NCI-H1436 treated with DMSO at 0.1 percent for 48 hours (cell line): ENCODE measurements at places on chromosomes 12 and 14.

- DNase-seq: no peak
Observed at GRCh38 chr12:51792417-51792816, 56.1 kb downstream of the FIGNL2 start.

DNA sequence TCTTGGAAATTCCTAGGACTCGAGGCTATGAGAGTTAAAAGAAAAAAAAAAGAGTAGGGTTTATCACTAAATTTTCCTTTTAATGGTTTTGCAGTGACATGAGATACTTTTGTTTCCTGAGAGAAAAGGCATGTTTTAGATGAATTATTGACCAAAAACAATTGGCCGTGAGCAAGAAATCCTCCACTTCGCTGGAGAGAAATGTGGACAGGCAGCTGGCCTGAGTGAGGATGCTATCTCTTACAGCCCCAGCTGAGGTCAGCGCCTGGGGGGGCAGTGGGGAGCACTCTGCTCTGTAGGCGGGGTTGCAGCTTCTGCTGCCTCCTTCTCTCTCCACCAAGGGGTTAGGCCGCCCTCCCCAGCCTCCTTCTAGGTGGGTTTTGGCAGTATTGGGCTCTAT is 54.7 kb downstream of the PRIMA1 start:
- DNase-seq: no peak

- no peak for DNase-seq
Observed at GRCh38 chr12:95257541-95257940, 39.9 kb downstream of the VEZT start.

GRCh38 chr12:6212086-6212485 is 11.9 kb downstream of the CD9 start:
- DNase-seq: no peak

GRCh38 chr12:121947981-121948380 is 29.6 kb downstream of the CFAP251 start:
- no peak for DNase-seq

GRCh38 chr14:52553002-52553670 is 500 bp downstream of the GPR137C start:
- no peak for DNase-seq

DNA sequence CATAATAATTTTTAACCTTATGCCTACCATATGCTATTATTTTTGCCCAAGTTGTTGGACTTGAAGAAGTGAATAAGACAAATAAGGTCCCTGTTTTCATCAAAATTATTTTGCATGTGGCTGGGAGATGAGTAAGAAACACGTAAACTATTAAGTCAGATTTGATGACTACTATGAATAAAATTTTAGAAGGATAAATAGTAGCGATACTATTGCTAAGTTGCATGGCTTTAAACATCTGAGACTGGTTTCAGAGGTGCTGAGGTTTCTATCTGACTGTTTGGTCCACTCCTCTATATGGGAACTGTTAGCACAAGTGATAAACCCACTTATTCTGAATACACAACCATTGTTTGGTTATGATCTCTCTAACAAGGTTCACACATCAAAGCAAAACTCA is 674.3 kb upstream of the MDGA2 start:
- DNase-seq: no peak

- DNase-seq: no peak
Observed at GRCh38 chr12:65725376-65725775, 98.9 kb upstream of the HMGA2 start.

- DNase-seq: no peak
Observed at GRCh38 chr14:26527095-26527494, 70.7 kb downstream of the NOVA1 start.

DNA sequence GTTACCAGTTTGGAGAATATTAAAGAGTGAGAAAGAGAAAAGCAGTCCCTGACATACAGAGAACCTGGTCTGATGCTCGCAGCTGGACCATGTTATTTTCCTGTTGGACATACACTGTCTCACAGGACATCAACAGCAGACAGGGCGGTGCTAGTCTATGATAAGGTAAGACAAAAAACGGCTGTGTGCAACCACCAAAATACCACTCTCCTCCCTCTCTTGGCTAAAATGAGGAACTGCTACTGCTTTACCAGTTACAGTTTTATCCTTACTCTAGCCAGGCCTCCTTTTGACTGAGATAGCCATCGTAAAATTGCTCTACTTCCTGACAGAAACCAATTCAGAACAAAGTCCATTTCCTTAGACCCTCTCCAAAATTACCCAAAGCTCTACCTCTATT is 47.0 kb upstream of the ERGIC2 start:
- no peak for DNase-seq

GRCh38 chr12:87020071-87020470 is 763.9 kb upstream of the MGAT4C start:
- DNase-seq: no peak

GRCh38 chr12:66500841-66501240 is 178.0 kb downstream of the GRIP1 start:
- no peak for DNase-seq

GRCh38 chr14:102479107-102479506 is 30.5 kb downstream of the ANKRD9 start:
- DNase-seq: no peak

DNA sequence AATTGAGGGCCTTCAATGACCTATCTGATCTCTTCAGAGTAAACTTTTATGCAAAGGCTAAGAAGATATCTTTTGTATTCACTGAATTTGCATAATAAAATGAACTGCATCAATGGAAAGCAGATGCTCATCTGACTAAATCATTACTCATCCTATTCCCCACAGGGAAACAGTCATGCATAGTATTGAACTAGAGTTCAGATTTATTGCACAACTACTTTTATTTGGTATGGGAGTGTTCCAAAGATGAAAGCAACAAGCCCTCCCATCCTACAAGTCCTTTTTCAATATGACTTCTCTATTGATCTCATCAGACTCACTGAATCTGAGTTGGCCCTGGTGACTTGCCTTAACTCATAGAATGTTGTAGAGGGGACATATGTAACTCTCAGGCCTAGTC is 159.8 kb downstream of the KITLG start:
- no peak for DNase-seq

GRCh38 chr12:50934371-50934851 is 17.9 kb upstream of the HIGD1C start:
- no peak for DNase-seq

- DNase-seq: no peak
Observed at GRCh38 chr12:4353785-4354208, 25.7 kb downstream of the FGF23 start.

GRCh38 chr14:28761438-28762291 is 4.9 kb upstream of the FOXG1 start:
- no peak for DNase-seq

GRCh38 chr14:74732387-74732786 is 19.4 kb downstream of the FCF1 start:
- DNase-seq: no peak

DNA sequence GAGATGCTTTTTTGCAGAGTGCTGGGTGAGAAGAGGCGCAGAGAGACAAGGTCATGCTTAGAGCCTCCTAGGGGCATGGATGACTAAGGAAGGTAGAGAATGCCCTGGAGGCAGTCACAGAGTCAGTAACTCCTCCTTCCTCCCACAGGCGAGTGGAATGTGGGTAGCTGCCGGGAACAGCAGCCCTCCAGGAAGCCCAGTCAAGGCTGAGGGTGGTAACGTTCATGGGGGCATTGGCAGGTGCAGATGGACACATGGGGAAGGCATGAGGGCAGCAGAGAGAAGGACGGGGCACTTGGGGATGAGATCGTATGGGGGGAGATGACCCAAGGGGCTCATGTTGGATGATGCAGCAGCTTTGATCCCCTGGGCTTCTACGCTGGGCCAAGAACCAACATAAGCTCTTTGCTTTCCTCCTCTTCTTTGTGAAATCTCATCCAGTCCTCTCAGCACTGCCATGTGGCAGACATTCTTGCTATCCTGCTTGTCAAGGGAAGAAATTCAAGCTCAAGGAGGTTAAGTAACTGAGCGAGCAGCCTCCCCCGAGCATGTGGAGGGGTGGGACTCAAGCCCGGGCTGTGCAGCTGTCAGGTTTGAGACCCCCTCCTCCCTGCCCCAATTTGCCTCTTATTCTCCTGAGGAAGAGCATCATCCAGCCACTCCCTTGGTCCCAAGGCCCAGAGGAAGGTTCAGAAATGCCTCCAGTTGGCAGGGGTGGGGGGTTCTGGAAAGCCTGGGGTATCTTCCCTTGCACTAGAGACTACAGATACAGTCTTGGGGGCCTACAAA is 187.9 kb downstream of the PIWIL1 start:
- no peak for DNase-seq

DNA sequence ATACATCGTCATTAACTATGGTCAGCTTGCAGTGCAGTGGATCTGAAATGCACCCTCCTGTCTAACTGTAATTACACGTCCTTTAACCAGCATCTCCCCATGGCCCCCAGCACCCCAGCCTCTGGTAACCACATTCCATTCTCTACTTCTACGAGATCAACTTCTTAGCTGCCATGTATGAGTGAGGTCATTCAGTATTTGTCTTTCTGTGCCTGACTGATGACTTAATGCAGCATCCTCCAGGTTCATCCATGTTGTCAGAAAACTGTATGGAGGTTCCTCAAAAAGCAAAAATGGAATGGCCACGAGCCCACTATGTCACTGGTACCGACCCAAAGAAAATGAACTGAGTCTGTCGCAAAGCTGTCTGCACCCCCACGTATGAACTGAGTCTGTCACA is 107.3 kb downstream of the RIMBP2 start:
- DNase-seq: no peak

DNA sequence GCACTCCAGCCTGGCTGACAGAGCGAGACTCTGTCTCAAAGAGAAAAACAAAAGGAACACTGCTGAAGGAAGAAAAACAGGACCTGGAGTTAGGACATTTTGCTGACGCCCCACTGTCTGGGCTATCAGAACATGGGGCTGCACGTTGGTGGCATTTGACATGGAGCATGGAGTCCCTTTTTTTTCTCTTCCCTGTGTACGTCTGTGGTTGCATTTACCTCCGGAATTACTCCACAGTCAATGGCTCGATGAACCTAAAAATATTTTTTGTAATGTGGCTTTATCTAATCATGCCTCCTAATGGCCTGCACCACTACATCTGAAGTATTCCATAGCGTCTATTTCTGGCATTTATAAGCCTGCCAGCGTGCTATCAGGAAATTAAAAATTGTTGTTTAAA is 30.7 kb downstream of the TESC start:
- DNase-seq: no peak

DNA sequence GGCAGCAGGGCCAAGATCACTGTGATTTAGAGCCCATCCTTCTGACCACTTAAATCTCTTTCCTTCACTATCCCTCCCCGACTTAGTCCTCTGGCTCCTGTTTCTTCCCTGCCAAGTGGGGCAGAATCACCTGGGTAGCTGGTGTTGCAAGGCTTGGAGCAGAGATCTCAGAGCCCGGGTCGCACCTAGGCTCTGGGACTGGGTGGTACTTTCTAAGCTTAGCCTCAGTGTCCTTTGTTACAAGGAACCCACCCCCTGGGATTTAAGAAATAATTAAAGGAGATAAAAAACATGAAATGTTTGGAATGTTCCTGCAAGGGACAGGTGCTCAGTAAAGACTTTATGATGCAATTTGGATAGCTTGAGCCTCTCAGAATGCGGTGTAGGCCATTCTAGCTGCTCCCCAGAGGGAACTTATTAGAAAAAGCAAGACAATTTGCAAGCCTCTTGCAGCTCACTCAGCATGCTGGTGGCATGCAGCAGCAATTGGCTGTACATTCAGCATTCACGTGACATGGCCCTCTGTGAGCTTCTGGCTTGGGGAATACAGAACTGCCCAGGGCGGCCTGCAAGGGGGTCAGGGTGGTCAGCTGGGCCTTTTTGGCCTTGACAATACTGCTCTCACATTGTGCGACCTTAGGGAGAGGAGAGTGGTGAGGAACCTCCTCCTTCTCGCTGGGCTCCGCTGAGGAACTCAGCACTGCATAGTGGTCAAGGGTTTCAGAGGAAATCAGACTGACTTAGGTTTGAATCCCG is 16.8 kb downstream of the C14orf132 start:
- no peak for DNase-seq

GRCh38 chr12:20445687-20446086 is 77.3 kb downstream of the PDE3A start:
- no peak for DNase-seq

DNA sequence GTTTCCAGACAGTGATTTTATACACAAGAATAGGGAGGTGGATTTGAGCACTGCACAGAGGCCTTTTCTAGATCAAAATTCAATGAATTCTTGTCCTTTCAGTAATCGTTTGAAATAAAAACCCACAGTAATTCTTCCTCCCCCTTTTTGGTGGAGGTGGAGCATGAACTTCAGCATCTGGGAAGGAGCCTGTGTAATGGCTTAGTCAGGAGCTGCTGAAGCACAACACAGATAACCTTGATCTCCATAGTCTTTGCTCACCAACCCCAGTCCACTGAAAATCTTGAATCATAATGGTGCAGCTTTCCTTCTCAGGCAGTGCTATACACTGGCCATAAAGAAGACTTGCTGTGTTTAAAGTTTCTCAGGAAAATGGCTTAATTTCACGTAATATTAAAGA is 6.4 kb upstream of the TBPL2 start:
- no peak for DNase-seq

DNA sequence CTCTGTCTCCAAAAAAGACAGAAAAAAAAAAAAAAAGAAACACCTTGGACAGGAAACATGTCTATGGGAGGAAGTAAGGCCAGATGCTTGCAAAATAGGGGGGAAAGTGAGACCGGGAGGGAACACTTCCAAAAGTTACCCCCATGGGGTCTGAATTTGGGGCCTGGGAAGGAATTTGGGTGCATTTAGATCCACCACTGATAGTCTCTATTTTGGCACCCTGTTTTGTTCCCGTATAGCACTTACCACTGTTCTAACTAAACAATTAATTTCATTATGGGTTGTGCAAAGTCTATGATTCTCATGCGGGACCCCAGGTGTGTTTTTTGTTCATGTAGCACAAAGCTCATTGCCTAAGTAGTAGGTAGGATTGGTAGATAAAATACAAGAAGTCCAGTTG is 1.4 kb upstream of the MLEC start:
- no peak for DNase-seq

- no peak for DNase-seq
Observed at GRCh38 chr14:106039400-106039799, 513.0 kb downstream of the TMEM121 start.

DNA sequence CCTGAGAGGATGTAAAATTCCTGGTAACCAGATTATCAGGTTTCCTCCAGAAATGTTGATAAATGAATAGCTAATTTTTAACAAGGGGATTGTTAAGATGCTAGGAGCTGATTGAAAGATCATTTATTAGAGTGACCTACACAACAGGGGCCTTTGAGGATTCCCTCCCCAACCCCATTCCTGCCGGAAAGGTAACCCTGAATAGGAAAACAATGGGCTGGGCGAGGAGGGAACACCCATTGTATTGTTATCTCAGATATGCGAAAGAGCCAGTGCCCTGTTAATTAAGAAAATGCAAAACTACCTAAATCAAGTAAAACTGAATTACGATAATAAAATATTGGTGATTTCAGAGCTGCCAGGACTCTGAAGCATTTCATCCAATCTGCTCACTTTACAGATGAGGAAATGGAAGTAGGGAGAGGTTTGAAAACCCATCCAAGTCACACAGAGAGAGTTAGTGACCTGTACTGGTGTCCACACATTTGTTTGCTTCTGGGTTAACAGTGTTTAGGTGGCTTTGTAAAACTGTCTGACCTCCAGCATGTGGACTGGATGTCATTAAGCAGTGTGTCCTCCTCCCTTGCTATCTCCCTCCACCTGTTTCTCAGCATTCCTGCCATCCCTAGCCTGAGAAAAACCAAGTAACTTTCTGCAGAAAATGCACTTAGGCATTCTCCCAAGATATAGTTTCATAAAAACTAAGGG is 214.8 kb downstream of the TTC6 start:
- no peak for DNase-seq

- no peak for DNase-seq
Observed at GRCh38 chr12:127820846-127821245, 446.1 kb upstream of the TMEM132C start.

GRCh38 chr12:85823436-85824180 is 12.6 kb downstream of the RASSF9 start:
- DNase-seq: no peak

- no peak for DNase-seq
Observed at GRCh38 chr12:95642583-95642982, 91.3 kb upstream of the USP44 start.
